ENCODE measurements at places on chromosomes 11 and 22.
A peak's percentile ranks its signal among the peaks of the same experiment; 100 is the strongest.

- no peak for DNase-seq
These were observed at the start of gene PHLDA2 for GRCh38 chr11:2928605-2929530. PHLDA2 (minus strand) TSS chr11:2929420; CDS start chr11:2929364, 56 bp downstream.

DNA sequence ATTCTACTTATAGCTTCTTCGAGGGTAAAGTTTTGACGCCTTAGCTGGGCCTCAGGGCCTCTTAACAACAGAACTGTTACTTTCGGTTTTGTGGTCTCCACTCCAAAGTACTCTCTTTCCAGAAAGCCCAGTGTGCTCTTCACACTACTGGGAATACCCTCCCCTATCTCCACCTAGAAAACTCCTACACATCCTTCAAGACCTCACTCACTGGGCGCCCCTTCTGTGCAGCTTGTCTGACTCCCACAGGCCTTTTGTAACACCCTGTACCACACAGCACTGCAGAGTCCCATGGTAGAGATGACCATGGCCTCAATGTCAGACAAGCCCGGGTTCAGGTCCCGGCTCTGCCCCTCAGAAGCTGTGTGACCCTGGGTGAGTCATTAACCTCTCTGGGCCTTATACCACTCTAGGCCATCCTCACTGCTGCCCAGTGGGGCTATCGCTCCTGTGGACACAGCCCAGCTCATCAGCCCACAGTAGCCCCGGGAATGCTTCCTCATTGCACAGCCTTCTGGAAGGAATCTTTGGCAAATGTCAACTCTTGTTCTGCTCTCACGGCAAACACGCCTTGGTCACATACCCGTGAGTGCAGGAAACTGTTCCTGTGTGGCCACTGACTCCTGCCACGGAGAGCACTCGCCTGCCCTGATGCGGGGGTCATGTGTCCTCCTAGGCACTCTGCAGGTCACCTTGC is 51.4 kb downstream of the SHISAL1 start:
- no peak for DNase-seq

DNA sequence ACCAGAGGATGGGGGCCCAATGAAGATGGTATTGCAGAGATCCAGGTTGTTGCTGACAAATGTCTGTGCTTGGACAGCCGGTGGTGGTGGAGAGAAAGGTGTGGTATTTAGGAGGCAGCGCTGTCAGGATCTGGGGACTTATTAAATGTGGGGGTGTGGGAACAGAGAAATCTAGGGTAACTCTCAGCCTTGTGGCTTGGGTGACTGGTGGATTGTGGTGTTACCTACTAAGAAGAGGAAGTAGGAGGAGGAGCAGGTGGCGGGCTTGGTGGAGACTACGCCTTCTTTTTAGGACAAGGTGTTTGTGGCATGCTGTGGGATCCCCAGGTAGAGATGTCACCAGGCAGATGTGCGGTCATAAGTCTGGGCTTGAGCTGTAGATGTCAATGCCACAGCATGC is 144.0 kb downstream of the GRIK4 start:
- DNase-seq, result no peak

GRCh38 chr11:68287419-68287818 is 15.6 kb upstream of the C11orf24 start:
- no peak for DNase-seq

DNA sequence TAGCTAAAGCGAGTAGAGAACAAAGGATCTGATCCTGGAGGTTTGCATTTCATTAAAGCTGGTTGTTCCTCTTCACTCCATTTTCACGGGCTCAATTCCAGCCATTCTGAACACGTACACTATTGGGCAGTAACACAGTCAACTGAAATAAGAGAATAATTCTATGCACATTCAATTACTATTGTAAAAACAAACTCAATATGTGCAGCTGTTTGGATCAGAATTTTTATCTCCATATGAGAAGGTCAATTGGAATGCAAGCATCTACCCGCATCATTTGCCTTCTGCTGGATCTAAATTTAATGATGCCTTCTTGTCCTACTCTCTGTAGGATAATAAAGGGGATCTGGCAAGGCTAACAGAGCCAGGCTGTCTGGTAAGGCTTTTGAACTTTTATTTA is 562.8 kb upstream of the CCDC179 start:
- DNase-seq, result no peak

DNA sequence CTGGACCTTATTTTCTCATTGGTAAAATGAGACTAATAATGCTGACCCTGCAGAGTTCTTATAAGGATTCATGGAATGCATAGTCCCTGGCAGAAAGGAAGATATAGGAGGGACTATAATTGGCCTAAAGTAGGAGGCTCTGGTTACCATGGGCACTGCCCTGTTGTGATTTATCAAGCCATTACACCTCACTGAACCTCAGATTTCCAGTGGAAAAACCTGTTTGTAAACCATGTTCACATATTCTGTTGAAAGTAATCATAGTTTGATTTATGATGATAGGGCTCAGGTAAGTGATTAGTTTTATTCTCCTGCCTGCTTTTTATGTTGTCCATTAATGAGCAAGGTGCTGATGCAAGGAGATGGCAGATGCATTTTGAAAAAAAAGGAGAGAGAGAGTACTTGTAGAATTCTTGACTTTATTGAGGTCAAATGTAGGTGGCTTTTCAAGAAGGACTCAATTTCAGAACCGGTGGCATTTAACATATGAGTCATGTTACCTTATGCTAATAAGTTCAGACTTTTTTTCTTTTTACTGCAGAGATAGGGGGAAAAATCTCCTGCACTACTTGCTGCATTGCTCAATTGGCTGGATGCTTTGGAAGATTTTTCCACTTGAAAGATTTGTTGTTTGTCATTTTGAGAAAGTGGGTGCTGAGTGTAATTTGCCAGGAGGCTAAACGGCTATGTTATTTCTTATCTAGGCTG is 14.6 kb downstream of the NF2 start:
- no peak for DNase-seq

DNA sequence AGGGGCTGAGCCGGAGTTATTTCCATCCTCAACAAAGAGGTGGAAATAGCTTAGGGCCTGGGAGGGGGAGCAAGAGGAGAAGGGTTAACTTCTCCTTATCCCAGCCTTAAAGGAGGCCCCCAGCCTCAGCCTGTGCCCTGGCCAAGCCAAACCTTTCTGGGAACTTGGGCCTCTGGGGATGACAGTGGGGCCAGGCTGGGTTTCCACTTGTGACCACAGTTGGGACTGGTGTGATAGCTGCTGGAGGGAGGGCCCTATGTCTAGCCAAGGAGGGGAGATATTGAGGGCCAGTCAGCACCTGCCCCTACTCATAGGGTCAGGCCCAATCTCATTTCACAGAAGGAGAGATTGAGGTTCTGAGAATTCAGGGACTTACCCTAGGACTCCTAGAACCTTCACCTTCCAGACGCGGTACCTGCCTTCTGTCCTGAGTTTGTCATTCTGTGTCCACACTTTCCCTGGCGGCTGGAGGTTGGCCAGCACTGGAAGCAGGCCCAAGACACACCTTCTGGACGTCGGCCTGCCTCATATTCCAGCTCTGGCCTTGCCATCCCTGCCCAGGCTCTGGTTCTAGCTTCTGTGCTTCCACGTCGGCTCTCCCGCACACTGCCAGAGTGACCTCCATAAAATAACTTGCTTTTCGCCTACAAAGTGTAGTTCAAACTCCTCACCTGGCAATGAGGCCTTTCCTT is 3.1 kb downstream of the RELT start:
- DNase-seq, result no peak

- no peak for DNase-seq
These were observed 466.9 kb upstream of the LRRC4C start for GRCh38 chr11:41926339-41926738.

- no peak for DNase-seq
These were observed 37.5 kb downstream of the MUC6 start for GRCh38 chr11:999009-999408.

DNA sequence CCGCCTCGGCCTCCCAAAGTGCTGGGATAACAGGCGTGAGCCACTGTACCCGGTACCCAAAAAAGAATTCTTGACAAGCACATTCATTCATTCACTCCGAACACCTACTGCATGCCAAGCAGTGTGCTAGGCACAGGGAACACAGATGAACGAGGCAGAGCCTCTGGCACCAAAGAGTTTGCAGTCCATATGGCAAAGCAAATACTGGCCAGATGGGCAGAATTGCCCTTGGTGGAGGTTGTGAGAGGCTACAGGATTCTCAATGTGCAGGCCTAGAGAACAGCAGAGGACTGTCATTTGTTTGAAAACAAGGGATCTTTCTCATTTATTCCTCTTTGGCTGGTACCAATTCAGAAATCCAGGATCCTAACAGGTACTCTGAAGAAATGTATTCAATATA is 27.5 kb upstream of the MTCH2 start:
- DNase-seq, result no peak

- DNase-seq, result no peak
These were observed 107.5 kb upstream of the THY1 start for GRCh38 chr11:119530509-119530908.

- no peak for DNase-seq
These were observed 67.7 kb downstream of the DCDC1 start for GRCh38 chr11:31301549-31302510.

DNA sequence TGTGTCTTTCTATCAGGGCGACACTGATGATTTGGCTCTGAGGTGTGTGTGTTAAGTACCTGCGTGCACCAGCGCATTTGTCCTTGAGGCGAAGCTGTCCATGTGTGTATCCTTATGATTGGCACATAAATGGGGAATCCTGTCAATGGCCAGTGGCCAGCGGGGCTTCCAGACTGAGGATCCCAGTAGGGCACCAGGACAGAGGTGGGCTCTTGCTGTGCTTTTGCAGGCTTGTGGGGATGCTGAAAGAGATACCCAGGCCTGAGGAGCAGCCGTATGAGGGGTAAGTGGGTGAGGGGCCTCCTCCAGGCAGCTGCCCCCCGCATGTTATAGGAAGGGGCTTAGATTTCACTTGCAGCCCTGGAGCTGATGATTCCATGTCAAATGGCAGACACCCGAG is 156.8 kb downstream of the ST3GAL4 start:
- no peak for DNase-seq

GRCh38 chr11:96658436-96658835 is 268.6 kb downstream of the JRKL start:
- no peak for DNase-seq

DNA sequence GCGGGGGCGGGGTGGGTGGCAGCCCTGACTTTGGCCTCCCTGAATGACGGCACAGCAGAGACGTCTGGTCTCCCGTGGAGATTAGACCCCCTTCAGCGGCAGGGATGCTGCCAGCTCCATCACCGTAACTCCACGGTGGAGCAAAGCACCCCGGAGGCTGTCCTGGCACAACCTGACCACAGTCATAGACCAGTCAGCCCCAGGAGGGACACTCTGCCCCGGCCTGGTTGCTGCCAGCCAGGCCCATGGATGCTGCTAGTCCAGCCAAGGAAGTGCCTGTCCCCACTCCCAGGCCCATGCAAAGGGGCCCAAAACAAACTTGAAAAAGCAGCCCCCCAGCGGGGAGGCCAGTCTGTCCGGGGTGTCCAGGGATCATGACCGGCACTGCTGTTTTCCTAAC is 11.5 kb upstream of the ANO1 start:
- DNase-seq, result no peak

GRCh38 chr11:36803084-36803483 is 205.0 kb upstream of the RAG2 start:
- DNase-seq, result no peak

- DNase-seq, result no peak
These were observed 7.9 kb upstream of the SOX6 start for GRCh38 chr11:16364254-16364653.

DNA sequence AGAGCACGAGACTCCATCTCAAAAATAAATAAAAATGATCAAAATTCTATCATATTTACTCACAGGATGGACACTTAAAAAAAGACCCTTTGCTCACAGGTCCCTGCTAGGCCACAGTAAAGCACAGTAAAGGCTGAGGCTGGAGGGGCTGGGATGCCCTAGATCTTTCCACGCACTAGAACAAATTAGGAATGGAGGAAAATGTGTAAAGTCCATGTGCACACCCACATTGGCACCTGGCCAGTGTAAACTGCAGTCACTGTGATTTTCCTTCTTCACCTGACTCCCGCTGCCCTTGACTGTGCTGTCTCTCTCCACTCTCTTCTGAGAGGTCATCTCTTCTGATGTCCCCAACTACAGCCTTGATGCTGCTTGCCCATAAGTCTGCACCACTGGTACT is 195.5 kb downstream of the EFCAB6 start:
- DNase-seq, result no peak

DNA sequence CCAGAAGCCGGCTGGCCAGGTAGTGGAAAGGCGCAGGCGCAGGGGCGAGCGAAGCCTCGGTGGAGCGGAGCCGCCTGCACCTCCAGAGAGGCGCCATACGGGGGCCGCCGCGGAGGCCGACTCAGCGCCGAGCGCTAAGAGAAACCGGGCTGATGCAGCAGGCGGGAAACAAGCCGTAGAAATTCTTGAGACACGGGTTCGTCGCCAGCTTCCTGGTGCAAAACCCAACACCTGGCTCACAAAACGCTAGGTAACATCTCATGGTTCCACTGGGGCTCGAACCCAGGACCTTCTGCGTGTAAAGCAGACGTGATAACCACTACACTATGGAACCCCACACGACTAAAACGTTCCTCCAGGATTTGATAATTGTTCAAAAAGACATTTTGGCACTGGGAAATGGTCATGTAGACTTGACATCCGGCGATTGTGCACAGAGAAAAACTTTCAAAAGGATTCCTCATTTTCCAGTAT is 39.1 kb downstream of the OR4D9 start:
- DNase-seq, result peak; percentile 62

DNA sequence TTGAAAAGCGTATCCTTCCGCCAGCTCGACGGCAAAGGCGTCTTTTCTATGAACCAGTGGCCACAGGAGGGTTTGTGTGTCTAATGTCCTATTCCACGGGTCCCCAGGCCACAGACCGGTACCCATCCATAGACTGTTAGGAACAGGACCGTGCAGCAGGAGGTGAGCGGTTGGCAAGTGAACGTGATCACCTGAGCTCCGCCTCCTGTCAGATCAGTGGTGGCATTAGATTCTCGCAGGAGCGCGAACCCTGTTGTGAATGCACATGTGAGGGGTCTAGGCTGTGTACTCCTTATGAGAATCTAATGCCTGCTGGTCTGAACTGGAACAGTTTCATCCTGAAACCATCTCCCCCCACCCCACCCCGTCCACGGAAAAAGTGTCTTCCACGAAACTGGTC is 62.7 kb upstream of the KCNQ1OT1 start:
- DNase-seq, result no peak

GRCh38 chr22:46153930-46154329 is 3.6 kb downstream of the PPARA start:
- DNase-seq, result no peak

- no peak for DNase-seq
These were observed 11.3 kb downstream of the P2RY2 start for GRCh38 chr11:73229321-73229895.

Data from stimulated activated CD4-positive, alpha-beta T cell treated with anti-CD3 and anti-CD28 coated beads, Interleukin-1b, Interleukin-23, amount 100 ng/mL, for 1 hour (primary cell).